ENCODE measurements at places on chromosomes 7 and 10. TPM values are rescaled to one million over a fixed set of nuclear protein-coding genes. Genes with fewer than 3 reads are reported as not detected.

The LIPJ gene
- total RNA-seq = not detected

The CELF2 gene
- total RNA-seq = 153 TPM

The SAMD9 gene
- total RNA-seq = 7.8 TPM

The MEST gene
- total RNA-seq = 4.3 TPM

The CCL24 gene
- total RNA-seq = not detected

The IFIT2 gene
- 1.3 TPM for total RNA-seq

The ACSL5 gene
- 57.0 TPM for total RNA-seq

The DNAH11 gene
- not detected for total RNA-seq

The FOXP2 gene
- total RNA-seq = not detected

The GUSB gene
- total RNA-seq = 55.5 TPM

The TDRD1 gene
- total RNA-seq = 0.25 TPM

The ATRNL1 gene
- total RNA-seq = 0.17 TPM

The ACHE gene
- total RNA-seq = 0.23 TPM

The RSPH10B2 gene
- 0.36 TPM for total RNA-seq

The TMEM236 gene
- 0.04 TPM for total RNA-seq

The HHEX gene
- 0.10 TPM for total RNA-seq
